Stimulated activated CD4-positive, alpha-beta T cell treated with anti-CD3 and anti-CD28 coated beads, Interleukin-2, amount 100 ng/mL, for 4 hours (primary cell): ENCODE measurements at places on chromosomes 12 and 14.

DNA sequence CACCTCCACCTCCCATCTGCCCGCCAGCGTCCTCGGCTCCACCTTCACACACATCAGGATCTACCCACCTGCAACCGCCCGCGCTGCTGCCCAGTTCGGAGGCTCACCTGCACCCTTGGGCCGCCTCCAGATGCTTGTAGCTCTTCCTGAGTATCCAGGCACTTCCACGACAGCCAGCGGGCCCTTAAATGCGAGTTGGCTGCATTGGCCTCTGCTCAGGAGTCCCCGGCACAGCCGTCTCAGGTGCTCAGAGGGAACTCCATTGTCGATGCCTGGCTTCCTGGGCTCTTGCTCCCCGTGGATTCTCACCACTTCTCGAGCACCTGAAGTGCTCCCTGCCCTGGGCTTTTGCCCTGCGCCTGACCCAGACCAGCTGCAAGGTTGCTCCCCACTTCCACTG, 21.9 kb upstream of the CDCA4 start:
- no peak for DNase-seq

DNA sequence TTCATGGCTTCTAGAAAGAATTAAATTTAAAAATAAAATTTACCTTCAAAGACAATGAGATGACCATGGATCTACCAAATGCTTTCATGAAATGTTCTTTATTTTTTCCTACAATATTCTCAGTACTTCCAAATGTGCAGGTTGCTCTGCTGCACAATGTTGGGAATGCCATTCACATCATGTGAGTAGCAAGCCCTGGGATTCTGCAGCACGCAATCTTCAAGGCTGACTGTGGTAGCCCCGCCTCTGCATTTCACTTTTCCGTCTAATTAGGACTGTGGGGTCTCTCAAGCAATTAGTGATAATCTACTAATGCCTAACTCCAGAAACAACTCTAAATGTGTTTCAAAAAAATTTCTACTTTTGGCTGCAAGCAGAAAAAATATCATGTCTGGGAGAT, 13.7 kb upstream of the NTN4 start:
- DNase-seq: no peak

DNA sequence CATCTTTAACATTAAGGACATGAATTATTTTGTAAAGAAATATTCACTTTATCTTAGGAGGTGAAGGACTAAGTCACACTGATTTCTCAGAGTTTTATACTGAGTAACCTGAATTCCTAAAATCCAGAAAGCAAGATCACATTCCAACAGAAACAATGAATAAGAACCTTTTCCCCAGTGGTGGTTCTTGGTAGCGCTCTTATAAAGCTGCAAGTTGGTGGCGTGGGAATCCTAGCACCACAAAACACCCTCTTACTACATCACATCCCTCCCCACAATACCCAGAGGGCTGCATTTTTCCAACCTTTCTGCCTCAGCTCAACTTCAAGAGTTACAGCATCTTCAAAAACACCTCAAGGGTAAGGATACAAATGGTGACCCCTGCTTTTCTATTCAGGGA, 44.0 kb upstream of the SMUG1 start:
- no peak for DNase-seq

- DNase-seq: no peak
Observed at GRCh38 chr14:31400031-31400638, 20.2 kb downstream of the HEATR5A start.

GRCh38 chr14:92794547-92794941, 439 bp downstream of the GOLGA5 start:
- DNase-seq: no peak

DNA sequence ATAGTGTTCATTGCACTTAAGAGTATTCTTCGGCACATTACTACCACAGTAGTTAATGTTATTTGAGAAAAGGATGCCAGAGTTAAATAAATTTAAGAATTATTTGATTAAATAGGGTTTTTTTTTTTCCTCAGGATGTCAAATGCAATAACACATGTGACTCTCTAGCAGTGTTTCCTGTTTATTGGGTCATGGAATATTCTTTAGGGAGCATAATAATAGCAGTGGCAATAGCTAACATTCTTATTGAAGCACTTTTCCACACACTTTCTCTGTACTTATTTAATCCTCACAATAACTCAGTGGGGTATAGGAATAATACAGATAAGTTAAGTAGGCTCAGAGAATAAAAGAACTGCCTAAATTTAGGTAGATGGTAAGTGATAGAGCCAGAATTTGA, 44.3 kb downstream of the SCYL2 start:
- DNase-seq: no peak

DNA sequence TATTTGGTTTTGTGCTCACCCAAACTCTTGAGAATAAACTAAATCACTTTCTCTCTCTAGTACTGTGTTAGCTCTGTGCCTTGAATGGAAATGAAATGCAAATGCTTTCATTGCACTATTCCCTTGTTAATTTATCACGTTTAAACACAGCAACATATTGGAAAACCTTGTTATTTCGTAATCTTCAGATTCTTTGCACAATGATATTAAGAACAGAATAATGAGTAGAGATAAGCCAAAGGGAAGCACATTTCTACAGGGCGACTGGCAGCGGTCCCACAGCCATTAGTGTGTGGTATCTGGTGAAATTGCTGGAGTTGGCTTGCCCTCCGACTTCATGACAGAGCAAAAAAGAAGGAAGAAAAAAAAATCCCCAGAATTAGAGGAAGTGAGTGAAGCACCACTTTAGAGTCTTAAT, 166.1 kb upstream of the E2F7 start:
- no peak for DNase-seq

- no peak for DNase-seq
Observed at GRCh38 chr12:85448548-85449139, 168.6 kb downstream of the ALX1 start.

- no peak for DNase-seq
Observed at GRCh38 chr12:76519538-76519937, 40.0 kb downstream of the OSBPL8 start.

DNA sequence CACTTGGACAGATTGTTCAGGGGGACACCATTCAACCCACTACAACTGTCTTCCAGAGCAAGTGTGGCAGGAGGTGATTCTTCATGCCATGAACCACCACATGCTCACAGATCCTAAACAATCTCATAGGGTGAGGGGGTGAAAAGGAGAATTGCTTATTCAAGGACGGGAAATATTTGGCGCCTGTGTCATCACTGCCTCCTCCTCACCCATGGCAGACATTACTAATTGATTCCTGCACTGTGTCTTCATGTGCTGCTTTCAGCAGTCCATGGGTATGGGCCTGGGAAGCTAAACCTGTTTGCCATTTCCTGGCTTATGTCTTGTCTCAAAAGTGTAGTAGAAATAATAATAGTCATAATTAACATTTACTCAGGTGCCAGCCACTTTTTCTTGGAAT, 31.3 kb downstream of the MMAB start:
- no peak for DNase-seq

GRCh38 chr12:10721651-10722501, 1.2 kb downstream of the YBX3 start:
- peak; percentile 54 for DNase-seq

DNA sequence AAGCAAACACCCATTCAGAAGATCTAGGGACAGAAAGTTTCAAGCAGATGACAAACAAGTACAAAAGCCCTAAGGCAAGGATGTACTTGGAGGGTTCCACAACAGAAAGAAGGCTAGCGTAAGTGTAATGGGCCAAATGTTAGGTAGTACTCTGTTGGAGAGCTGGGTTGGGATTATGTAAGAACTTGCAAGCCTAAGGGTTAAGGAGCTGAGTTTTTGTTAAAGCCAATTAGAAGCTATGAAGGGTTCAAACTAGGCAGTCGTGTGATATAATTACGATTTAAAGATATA, 41.4 kb downstream of the HECTD1 start:
- no peak for DNase-seq

DNA sequence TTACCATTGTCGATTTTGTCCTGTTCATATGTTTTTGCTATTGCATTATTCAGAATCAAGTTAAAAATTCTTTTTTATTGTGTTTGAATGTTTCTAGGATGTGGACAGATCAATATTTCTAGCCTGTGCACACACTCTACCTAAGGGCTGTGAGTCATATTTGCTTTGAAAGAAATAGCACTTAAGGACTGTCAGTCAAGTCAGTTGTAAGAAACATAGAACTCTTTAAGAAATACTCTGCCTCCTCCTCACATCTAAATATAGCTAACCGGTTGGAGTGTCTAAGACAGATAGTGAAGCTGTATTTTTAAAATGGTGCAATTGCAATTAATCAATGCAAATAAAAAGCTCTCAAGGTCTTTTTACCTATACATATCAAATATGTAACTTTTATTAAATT, 17.9 kb upstream of the MGST1 start:
- DNase-seq: no peak

- DNase-seq: no peak
Observed at GRCh38 chr14:99659333-99659741, 14.4 kb downstream of the HHIPL1 start.

- no peak for DNase-seq
Observed at GRCh38 chr12:19209661-19210060, 80.1 kb downstream of the PLEKHA5 start.

DNA sequence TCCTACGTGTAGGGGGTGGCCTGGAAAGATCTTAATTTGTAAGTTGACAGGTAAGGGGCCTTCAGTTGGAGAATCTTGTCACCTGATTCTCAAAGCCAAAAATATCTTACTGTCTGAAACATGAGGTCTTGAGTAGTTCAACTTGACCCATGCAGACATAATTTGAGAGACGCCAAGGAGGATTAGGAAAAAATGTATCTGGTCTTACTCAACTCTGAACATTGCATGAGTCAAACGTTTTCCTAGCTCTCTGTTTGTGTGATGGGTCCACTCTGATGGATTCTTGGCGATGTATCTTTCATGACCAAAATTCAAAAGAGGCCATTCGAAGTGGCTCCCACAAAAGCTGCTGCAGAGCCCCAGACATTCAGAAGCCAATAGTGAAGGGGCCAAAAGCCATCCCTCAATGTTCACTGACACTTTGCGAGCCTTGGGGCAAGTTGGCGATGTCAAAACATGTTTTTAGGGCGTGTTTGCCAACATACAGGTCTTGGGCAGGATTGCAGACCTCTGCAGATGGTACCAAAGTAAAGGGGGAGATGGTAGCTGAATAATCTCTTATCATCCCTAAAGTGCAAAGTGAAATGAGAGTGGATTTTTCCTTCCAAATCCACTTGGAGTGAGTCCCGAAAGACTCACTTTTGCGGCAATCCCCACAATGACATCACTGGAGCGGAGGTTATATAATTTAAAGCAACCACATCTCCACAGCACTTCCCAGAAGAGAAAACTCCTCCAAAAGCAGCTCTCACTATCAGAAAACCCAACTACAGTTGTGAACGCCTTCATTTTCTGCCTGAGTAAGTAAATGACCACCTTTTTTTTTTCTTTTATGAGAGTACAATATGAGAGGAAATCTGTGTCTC, at the start of gene BDKRB1:
Gene BDKRB1, plus strand, starts transcription at position 710 of the 866 bp plus-strand sequence. CDS start 7,473 bp downstream, outside the sequence.
- no peak for DNase-seq

GRCh38 chr14:98018628-98019027, 1221.4 kb downstream of the VRK1 start:
- no peak for DNase-seq

DNA sequence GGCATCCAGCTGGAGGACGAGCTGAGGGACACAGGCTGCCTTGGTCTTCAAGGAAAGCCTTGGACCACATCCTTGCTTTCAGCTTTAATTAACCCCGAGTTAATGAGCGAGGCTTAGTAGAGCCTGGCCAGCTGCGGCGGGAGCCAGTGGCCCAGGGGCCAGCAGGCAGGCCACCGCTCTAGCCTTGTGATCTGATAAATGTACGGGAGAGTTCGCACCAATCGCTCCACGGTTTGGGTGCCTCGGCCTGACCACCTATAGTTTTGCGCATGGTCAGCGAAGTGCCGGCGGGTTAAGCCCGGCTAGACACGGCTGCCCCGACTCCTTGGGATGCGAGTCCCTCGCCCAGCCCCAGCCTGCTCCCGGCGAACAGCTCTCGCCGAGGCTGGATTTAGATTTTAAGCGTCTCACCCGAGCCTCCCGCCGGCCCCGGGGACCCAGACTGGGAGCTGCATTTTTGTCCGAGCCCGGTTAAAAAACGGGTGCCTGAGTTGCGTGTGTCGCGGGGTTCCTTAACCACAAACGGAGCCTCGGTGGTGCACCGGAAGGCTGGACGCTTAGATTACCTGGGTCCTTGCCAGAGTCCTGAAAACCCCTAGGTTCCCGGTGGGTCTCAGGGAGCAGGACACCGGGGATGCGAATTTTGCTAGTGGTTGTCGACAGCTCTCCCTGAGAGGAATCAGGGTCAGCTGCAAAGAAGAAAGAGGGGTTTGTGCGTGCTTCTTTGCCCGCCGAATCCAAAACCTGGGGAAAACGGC, 2.9 kb upstream of the HOXC12 start:
- DNase-seq: no peak

DNA sequence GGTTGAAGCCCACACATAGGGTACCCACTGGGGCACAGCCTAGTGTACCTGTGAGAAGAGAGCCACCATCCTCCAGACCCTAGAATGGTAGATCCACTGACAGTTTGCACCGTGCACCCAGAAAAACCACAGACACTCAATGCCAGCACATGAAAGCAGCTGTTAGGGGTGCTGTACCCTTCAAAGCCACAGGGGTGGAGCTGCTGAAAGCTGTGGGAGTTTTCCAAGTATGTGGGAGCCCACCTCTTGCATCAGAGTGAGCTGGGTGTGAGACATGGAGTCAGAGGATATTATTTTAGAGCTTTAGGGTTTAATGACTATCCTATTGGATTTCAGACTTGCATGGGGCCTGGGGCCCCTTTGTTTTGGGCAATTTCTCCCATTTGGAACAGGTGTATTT, 30.5 kb downstream of the TSPAN19 start:
- DNase-seq: no peak

- DNase-seq: no peak
Observed at GRCh38 chr12:21561158-21561557, 35.1 kb downstream of the SPX start.

- no peak for DNase-seq
Observed at GRCh38 chr12:42689699-42690098, 100.2 kb upstream of the PRICKLE1 start.

DNA sequence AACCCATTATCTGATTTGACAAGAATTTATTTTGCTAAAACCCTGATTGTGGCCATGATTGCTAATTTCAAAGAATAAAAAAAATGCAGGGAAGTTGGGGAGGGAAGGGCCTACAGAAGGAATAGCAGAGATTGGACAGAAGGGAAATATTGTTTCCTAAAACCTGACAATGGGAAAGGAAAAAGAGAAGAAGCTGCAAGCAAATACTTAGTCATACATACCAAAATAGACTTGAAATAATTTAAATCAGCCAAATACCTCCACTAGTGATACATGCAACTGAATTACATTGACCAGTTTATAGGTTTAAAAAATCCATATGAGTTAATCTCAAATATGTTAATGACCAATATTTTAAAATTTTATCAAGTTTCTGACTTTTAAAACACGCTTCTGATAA, 75.1 kb downstream of the PELI2 start:
- no peak for DNase-seq

GRCh38 chr14:85731186-85731585, 201.2 kb downstream of the FLRT2 start:
- DNase-seq: no peak

GRCh38 chr14:54597795-54598443, 31.0 kb downstream of the SAMD4A start:
- no peak for DNase-seq
